ENCODE measurements at places on chromosomes 5 and 9.

GRCh38 chr9:114919611-114920010 lies 10.8 kb downstream of the TNFSF8 start:
- DNase-seq = no peak

DNA sequence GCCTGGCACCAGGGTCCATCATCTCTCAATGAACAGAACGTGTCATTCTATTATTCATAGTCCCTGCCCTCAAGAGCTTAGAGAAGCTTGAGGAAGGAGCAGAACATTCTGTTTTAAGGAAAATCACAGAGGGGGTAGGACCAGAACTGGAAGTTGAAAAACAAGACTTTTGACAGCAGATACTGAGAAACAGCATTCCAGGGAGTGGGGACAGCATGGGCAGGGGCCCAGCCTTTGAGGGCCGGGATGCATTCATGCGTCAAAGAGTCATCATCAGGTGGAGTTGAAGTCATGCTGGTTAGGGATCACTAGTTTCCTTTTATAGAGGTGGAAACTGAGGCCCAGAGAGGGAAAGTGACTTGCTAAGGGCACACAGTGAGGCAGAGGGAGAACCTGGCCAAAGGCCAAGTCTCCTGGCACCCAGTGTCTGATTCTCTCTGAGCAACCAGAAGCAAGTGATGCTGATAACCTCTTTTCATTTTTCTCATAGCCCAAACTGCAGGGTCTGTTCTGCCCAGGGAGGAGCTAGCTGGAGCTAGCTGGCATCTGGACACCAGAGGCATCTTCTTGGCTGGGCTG lies 41.5 kb upstream of the STXBP1 start:
- no peak for DNase-seq

DNA sequence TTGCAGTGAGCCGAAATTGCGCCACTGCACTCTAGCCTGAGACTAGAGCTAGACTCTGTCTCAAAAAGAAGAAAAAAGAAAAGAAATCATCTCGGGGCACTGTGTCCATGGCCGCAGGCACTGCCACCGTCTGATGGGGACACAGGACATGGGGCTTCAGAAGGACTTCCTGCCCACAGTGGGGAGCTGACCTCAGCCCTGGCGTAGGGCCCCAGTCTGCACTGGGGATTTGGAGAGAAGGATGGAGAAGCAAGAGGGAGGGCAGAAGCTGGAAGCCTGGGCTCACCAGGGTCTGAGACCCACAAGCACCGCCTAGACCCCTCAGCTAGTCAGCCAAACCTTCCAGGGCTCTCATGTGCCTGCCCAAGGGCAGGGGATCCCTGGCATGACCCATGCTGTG lies 4.1 kb upstream of the SARDH start:
- DNase-seq = no peak

- no peak for DNase-seq
Observed at GRCh38 chr5:67381236-67381880, 184.8 kb upstream of the CD180 start.

- no peak for DNase-seq
Observed at GRCh38 chr9:92245005-92245797, 48.3 kb downstream of the IARS1 start.

DNA sequence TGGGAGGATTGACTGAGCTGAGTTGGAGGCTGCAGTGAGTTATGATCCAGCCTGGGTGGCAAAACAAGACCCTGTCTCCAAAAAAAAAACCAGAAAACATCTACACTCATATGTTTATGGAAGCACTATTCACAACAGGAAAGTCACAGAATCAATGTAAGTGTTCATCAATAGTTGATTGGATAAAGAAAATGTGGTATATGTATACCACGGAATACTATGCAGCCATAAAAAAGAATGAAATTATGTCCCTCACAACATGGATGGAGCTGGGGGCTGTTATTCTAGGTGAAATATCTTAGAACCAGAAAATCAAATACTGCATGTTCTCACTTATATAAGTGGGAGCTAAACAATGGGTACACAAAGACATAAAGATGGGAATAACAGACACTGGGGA lies 2.8 kb upstream of the SLC25A2 start:
- no peak for DNase-seq

DNA sequence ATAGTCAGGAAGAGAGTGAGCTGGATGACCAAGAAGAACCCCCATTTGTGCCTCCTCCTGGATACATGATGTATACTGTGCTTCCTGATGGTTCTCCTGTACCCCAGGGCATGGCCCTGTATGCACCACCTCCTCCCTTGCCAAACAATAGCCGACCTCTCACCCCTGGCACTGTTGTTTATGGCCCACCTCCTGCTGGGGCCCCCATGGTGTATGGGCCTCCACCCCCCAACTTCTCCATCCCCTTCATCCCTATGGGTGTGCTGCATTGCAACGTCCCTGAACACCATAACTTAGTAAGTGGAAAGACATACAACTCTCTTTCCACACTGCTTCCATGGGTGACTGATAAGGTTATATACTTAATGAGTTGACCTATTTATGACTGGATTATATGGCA lies 51.5 kb downstream of the RAB14 start:
- DNase-seq = no peak

- DNase-seq = no peak
Observed at GRCh38 chr5:112411903-112412302, 7.2 kb downstream of the EPB41L4A start.

GRCh38 chr5:56269216-56269927 lies 36.2 kb upstream of the ANKRD55 start:
- DNase-seq = peak; percentile 33

DNA sequence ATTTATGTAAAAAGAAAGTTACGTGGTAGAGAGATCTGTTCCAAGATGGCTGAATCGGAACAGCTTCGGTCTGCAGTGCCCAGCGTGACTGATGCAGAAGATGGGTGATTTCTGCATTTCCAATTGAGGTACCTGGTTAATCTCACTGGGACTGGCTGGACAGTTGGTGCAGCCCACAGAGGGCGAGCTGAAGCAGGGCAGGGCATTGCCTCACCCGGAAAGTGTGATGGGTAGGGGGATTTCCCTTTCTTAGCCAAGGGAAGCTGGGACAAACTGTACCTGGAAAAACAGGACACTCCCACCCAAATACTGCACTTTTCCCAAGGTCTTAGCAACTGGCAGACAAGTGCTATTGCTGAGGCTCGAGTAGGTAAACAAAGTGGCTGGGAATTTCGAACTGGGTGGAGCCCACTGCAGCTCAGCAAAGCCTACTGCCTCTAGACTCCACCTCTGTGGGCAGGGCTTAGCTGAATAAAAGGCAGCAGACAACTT lies 13.1 kb upstream of the HSD17B4 start:
- DNase-seq = no peak

GRCh38 chr5:10348258-10348657 lies 5.2 kb upstream of the MARCHF6 start:
- DNase-seq = no peak

GRCh38 chr9:94182532-94182931 lies 76.6 kb upstream of the ZNF169 start:
- DNase-seq = no peak

DNA sequence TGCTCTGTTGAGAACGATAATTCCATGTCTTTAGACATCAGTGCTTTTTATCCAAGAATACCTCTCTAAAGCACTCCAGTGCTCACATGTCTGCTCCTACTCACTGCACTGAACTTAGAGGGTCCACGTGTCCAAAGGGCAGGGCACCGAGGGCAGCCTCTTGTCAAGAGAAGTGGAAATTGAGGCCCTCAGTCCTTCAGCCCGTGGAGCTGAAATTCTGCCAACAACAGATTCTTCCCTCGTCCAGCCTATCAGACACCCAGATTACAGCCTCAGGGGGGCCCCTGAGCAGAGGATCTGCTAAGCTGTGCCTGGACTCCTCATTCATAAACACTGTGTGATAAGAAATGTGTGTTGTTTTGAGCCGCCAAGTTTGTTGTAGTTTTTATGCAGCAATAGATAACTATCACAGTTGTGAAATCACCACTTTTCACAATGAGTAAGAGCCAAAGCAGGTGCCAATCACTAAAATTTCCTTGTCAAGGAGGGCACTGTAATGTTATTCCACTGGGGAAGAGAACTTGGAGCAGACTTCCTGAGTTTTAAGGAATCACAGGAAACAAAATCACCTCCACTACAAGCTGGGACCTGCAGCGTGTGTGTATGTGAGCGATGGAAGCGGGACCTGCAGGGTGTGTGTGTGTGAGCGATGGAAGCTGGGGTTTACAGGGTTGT lies 58.8 kb upstream of the IGFBPL1 start:
- no peak for DNase-seq

DNA sequence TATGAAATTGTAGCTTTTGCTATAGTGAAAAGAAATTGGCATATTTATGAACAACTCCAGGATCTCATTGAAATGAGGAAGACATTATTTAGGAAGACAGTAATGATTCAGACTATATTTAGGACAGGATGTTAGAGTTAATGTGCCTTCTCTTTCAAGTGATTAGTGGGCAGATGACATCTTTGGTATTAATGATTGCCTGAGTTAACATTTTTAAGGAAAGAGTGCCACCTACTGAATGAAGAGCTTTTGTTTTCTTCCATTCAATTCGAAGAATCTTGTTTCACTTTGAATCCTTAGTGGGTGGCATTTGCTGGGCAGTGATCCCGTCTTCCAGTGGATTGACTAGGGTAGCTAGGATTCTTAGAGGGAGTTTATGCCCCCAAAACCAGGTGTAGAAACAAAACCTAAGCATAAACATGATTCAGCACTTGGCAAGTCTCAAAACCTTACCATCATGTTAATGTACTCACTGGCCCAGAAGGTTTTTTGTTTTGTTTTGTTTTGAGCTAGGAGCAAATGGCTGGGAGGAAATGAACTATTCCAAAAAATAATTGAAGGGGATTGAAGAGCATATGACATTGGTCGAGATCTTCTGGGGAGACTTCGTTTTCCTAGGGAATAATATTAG lies 23.2 kb downstream of the MAP3K1 start:
- DNase-seq = no peak

DNA sequence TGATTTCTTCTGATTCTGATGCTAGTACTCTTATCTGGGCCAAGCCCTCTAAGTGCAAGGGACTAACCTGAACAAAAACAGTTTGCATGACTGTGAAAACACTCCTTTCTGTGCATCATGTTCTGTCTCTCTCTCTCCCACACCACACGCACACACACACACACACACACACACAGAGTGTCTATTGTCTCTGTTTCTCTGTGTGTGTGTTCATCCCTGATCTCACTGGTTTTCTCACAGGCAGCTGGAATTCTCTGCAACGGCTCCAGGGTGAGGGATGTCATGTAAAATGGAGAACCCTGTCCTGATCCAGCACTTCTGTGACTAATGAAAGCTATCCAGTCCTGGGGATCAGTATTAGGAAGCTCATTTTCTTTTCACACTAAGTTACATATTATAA lies 453.1 kb upstream of the RGMB start:
- DNase-seq = no peak

- no peak for DNase-seq
Observed at GRCh38 chr9:74610523-74611061, 113.5 kb downstream of the RORB start.

- no peak for DNase-seq
Observed at GRCh38 chr5:32578363-32578762, 7.0 kb upstream of the SUB1 start.

DNA sequence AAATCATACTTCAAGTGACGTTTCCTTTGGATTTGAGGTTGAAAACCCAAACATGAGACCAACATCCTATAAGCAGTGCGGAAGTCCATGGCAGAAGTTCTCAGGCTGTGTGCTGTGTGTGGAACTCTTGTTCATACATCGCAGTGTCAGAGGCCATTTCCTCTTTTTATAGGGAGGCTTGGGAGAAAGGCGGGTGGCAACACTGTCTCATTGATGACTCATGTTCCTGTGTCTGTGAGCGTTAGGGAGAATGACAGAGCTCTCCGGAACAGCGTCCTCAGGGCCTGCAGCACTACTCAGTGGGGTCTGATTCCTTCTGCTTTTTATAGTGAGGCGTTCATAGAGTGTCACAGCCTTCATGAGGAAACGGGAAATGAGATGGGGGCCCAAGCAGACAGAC lies 98.8 kb upstream of the BASP1 start:
- peak; percentile 85 for DNase-seq

- DNase-seq = no peak
Observed at GRCh38 chr5:94903726-94904125, 285.3 kb downstream of the SLF1 start.

GRCh38 chr5:32955814-32956213 lies 244.7 kb downstream of the NPR3 start:
- DNase-seq = no peak

DNA sequence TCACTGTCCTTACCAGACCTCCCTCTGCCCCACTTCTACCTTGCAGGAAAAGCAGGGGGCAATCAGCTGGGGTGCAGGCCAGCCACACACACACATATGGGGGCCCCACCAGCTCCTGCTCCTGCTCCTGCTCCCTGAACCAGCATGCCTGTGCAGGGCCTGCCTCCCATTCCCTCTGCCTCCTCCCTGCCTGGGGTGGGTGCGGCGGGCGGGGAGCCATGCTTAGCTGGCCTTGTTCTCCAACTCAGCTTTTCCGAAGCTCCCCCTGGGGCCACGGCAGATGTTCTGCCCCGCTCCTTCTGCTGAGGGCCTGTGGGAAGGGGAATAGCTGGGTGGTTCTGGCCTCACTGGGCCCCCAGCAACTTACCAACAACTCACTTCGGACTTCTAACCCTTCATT lies 89.8 kb downstream of the ZNF354C start:
- no peak for DNase-seq

GRCh38 chr5:118628660-118629354 lies 359.5 kb downstream of the DTWD2 start:
- DNase-seq = no peak

DNA sequence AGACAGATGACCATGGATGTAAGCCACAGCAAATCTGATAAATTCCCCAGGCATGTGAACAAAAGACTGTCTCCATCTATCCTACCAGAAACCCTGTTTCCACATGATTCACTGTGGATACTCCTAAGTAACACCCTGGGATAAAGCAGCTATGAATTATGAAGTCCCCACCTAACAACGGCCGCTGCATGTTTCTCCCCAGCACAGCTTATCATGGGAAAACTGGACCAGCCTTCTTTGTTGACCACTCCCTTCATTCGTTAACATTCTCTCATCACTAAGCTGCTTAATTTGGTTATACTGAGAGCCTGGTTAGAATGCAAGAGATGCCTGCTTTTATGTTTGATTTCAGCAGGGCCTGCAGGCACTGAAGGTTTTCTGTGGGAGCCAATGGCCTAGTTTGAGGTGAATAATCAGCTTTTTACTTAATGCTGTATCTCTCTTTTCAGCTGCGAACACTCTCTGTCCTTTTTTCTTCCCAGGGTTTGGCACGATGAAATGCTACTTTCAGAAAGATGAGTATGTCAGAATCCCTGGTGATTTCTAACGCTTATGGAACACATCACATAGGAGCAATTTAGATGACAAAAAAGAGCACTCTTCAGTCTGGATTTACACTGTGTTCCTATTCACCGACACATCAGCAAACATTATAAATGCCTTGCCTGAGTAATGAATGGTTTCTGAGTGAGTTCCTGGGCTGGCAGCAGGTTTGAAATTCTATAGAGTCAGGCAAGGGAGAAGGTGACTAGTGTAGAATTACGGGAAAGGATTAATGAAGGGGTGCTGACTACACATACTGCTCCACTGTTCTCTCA lies 318.4 kb upstream of the ZNF608 start:
- DNase-seq = no peak

- DNase-seq = no peak
Observed at GRCh38 chr9:124504530-124505005, 2.6 kb downstream of the NR5A1 start.
